ENCODE measurements at places on chromosomes 13 and 19.

GRCh38 chr13:110798081-110798994 lies 84.8 kb downstream of the ING1 start:
- DNase-seq, result no peak

DNA sequence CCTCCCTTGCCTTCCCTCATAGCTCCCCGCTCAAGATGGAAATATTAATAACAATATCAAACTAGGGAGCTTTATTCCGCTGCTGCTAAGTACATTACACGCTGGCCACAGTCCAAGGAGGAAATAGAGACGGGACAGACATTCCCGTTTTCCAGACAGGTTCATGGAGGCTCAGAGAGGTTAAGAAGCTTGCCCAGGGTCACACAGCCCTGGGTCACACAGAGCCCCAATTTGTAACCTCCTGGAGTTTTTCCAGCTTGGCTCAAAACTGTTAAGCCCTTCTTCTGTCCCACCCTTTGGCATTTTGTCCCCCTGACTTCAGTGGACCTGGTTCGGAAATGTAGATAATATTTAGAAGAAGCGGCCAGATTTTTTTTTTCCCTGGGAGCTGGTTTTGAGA lies 2.0 kb downstream of the BICRA start:
- no peak for DNase-seq

DNA sequence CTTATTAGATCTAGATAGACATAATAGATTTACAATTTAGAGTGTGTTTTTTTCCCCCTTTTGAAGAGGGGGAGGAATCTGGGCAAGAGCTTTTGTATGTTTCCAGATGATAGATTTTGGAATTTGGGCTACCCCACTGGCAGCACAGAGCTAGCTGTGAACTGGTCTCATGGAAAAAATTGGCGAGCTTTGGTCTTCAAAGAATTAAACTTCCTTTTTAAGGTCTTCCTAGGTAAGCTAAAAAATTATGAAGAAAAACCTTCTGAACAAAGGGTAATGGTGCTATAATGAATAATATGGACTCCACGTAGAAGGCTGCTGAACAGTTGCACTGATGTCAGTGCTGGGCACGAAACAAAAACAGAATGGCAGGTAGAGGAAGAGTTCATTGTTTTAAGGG lies 109.3 kb downstream of the ZIC5 start:
- DNase-seq, result no peak

GRCh38 chr19:38035515-38036495 lies 128.8 kb downstream of the SIPA1L3 start:
- no peak for DNase-seq

DNA sequence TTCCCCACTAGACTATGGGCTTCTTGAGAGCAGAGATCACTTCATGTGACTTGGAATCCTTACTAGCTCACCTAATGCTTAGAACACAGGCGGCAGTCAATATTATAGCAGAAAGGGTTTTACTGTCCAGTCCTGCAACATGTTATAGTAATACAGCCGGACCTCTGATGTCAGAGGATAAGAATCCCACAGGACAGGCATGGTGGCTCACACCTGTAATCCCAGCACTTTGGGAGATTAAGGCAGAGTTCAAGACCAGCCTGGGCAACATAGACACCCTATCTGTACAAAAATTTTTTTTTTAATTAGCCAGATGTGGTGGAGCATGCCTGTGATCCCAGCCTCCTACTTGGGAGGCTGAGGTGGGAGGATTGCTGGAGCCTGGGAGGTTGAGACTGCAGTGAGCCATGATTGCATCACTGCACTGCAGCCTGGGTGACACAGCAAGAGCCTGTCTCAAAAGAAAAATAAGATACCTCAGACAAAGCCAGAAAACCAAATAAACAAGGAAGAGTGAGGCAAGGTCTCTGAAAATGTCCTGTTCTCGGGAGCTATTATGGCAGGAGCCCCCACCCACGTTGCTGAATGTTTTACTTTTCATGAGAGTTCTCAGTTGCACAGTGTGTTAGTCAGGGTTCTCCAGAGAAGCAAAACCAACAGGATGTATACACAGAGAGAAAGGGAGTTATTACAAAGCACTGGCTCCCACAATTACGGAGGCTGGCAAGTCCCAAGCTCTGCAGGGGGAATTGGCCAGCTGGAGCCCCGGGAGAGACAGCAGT lies 100.8 kb downstream of the UBL3 start:
- no peak for DNase-seq

DNA sequence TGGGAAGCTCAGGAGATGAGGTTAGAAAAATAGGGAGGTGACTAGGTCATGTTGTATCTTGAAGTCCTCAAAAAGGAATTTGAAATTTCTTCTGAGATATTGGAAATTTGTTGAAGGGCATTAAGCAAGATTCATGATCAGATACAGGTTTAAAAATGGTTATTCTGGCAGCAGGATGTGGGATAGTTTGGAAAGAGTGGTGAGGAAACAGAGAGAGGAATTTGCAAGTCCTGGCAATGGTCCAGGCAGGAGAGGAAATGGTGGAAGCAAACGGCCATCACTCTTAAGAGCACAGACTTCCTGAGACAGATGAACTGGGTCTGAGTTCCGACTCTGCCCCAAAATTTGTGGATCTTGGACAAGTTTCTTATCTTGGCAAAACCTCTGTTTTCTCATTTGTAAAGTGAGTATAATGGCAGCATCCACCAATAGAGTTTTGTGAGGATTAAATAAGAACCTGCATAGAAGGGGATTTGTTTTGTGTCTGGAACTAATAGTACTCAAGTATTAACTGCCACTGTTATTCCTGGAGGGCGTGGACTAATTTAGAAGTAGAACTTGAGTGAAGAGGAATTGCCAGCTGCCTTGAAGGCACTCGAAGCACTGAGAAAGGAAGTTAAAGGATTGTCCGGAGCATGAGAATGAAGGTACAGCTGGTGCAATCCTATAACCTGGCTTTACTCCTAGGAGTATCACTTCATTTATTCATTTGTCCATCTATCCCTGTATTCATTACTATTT lies 99.6 kb downstream of the CCNA1 start:
- DNase-seq, result no peak

DNA sequence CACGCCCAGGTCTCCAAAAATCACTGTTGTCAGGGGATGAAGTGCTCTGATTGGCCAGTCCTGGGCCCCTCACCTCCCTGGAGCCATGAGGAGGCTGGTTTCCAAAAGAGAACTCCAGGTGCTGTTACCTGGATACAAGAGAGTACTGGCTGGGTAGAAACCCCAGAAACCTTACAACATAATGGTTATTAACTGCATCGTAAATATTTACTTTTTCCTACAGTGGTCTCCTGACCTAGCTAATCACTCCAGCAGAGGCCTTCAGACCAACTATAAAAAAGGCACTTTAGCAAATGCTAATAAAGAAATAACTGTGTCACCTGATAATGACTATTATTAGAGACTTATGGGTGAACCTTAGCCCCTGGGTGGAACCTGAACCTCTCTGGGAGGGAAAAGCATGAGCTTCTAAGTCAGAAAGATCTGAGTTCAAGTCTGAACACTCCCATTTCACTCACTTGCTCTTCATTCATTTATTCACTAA lies 1.5 kb upstream of the IGSF23 start:
- no peak for DNase-seq

GRCh38 chr19:4173479-4174212 lies 8.7 kb downstream of the SIRT6 start:
- DNase-seq, result no peak

DNA sequence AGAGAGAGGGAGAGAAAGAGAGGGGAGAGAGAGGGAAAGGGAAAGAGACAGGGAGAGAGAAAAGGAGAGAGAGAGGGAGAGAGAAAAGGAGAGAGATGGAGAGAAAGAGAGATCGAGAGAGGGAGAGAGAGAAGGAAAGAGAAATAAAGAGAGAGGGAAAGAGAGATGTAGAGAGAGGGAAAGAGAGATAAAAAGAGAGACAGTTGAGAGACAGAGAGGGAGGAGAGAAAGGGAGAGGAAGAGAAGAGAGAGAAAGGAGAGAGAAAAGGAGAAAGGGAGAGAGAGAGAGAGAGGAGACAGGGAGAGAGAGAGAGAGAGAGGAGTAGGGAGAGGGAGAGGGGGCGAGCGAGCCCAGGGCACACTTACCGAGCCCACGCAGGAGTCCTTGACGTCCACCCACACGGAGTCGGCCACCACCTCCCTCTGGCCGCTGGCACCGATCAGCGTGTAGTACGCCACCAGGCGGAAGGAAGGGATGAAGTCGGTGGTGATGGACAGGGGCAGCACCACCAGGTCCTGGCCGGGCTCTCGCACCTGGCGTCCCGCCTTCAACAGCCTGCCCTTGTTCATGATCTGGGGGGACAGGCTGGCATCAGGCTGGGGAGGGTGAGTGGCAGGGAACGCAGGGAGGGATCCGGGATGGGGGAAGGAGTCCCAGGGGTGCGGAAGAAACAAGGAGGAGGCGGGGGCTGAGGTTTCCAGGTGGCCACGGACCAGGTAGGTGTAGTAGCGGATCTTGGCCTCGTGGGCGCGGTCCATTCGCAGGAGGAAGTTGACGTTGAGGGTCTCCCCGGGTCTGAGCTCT lies 10.0 kb downstream of the C3 start:
- DNase-seq, result no peak

- no peak for DNase-seq
Measured at GRCh38 chr19:2987797-2988196, 10.4 kb downstream of the TLE6 start.

DNA sequence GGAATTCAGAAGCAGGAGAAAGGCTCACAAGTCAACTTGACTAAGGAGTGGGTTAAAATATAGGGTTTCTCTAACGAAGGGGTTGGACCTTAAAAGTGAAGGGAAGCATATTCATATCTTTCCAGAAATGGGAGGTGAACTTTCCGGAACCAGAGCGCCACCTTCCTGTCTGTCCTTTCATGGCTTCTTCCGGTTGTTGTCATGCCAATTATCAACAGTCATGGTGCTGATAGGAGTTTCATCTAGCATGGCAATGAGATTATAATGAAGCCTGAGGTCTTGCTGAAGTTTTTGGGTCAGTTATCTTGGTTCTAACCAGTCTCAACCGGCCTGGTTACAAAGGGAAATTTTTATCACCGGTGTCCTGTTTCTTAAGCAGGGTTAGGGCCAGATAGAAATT lies 162.9 kb upstream of the NBEA start:
- DNase-seq, result no peak

- no peak for DNase-seq
Measured at GRCh38 chr13:51624207-51624606, 39.9 kb downstream of the WDFY2 start.

DNA sequence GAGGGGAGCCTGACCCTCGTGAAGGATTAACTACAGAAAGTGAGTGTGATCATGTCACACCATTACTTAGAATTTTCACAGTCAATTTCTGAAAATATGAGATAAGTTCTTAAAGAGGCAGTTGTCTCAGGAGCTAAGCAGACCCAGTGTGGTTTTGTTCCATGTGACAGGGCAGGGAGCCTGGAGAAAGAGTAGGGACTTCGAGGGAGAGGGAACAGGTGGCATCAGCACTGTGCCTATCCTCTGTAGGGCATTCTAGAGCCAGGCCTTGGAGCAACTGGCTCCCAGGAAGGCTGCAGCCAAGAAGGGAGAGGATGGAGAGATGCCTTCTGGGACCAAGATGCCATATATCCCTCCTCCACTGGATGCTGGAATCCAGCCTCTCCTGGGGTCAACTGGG lies 183.0 kb downstream of the TSHZ3 start:
- DNase-seq, result no peak

- DNase-seq, result no peak
Measured at GRCh38 chr13:74200081-74200480, 65.9 kb upstream of the KLF12 start.

GRCh38 chr13:79403113-79403512 lies 2.9 kb downstream of the RBM26 start:
- no peak for DNase-seq

DNA sequence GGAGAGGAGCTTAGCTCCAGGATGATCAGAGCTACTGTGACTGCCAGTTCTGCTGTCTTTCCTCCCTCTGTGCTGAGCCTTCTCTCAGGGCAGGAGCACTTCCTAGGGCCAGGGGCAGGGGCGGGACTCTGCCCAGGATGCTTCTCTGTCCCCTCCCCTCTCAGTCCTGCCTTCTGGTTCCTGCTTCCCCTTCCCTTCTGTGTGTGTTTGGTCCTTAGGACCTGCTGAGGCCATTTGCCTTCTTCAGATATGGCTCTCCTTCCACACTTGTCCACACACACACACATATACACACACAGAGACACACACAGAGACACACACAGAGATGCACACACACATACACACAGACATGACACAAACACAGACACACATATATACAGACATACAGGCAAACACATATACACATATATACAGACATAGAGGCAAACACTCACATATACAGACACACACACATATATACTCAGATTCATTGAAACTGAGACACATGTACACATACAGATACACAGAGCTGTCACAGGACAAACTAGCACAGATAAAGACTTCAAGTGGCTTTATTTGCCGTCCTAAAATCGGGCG lies 22.0 kb upstream of the CD177 start:
- no peak for DNase-seq

DNA sequence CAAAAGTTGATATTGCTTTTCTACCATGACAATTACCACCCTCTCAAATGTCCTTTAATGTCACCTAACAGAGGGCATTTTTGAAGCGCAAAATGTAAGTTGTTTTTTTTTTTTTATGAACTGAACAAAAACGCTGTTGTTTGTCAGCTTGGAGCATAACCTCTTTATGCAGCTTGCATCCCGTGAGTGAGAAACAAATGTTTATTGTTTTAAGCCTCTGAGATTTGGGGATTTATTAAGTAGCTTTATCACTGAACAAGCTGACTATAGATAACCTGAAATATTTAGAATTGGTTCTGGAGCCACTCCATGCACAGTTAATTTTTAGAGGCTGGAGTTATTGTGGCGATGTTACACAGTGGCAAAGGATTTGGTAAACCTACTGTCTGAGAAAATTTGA lies 80.1 kb upstream of the ATXN8OS start:
- no peak for DNase-seq

GRCh38 chr13:36353001-36353400 lies 6.8 kb upstream of the SPART start:
- DNase-seq, result no peak

GRCh38 chr19:3547301-3547731 lies 8.3 kb downstream of the TEKTIP1 start:
- DNase-seq, result no peak

GRCh38 chr19:8150178-8150865 lies 930 bp upstream of the FBN3 start:
- no peak for DNase-seq

DNA sequence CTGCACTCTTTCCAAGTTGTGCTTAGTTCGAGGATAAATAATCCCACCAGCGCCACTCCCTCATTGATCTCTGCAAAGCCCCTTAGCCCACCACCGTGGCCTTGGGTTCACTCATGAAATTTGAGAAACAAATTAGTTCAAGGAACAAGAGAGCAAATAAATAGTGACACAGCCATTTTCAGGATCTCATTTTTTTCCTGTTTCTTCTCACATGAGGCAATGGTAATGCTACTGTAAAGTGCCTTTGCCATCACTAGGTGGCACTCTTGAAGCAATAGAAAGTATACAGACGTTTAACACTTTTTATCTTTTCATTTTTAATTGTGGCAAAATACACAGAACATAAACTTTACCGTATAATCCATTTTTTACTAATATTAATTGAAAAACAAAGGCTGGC lies 76.8 kb upstream of the ZNF835 start:
- DNase-seq, result no peak

- DNase-seq, result no peak
Measured at GRCh38 chr19:46076951-46077814, 36.4 kb upstream of the IGFL4 start.

All from stimulated activated naive CD4-positive, alpha-beta T cell (primary cell).